Forelimb muscle (tissue), 1 donor: ENCODE measurements at places on chromosomes 16 and 17. TPM values are rescaled to one million over a fixed set of nuclear protein-coding genes. Genes with fewer than 3 reads are reported as not detected.

The SYNGR2 gene
- 105 TPM for polyA plus RNA-seq

The CPHXL2 gene
- not detected for polyA plus RNA-seq

DNA sequence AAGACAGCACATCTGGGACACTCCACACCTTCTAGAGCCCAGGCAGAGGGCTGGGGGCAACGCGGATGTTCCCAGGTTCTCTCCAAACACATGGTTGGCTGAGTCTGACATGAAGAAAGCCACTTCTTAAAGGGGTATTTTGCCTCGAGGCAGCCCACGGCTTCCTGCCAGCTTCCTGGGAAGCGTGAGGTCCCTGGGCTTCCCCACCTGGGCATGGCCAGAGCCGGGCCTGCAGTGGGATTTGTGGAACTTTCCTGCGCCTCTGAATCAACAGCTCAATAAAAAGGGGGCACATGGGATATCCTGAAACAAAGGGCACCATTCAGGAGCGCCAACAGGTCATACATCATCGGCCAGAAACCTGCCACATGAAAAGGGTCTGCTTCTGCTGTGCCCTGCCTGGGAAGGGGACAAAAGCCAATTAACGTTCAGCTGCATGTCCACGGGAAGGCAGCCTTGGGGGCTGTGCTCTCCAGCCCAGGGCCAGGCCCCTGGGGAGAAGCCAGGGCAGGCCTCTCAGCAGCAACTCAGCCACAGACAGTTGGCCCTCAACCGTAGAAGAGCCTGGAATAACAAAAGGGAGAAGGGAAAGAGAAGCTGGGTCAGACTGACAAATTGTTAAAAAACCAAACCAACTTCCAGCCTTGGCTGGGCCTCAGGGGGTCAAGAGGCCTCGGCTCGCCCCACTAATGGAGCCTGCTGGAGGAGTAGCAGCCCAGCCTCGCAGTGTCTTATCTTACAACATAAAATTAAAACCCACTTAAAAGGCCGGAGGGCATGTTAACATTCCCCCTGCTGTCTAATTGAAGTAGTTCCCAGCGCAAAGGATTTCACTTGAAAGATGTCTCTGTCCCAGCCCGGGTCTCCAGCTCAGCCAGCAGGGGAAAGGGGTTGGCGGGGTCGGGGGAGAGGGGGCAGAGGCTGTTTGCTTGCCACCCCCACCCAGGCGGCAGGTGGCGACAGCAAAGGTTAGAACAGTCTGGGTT lies 34.2 kb downstream of the TBX4 start:
- DNase-seq, result no peak

DNA sequence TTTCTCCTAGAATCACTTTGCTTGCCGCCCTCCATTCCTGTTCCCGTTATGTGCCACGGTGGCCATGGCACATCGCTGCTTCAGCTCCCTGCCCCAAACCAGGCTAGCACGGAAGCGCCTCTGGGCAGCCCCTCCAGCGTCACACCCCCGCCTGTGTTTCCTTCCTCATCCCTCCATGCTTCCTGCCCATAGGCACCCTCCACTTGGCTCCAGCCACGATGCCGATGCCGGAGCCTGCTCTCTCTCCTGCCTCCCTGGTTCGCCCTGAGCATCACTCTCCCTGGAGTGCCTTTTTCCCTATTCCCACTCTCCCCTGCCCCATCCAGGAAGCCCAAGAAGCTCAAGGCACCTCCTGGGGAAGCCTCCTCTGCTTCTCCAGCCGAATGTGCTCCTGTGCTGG lies 3.2 kb upstream of the ARHGAP23 start:
- no peak for DNase-seq

DNA sequence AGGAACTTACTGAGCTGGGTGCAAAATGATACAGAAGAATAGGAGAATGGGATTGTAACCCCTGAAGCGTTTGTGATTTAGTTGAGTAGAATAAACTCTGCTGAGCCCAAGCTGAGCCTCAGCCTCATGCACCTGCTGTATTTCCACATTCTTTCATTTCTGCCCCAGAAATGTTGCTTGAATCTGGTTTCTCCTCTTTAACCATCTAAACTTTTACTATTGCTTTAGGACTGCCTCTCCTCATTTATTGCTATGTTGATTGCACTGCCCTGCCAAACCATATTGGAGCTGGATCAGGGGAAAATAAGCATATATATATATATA lies 64.8 kb downstream of the PITPNC1 start:
- no peak for DNase-seq

GRCh38 chr17:59754552-59754951 lies 47.1 kb downstream of the VMP1 start:
- no peak for DNase-seq
